ENCODE measurements at places on chromosomes 3 and 15.

DNA sequence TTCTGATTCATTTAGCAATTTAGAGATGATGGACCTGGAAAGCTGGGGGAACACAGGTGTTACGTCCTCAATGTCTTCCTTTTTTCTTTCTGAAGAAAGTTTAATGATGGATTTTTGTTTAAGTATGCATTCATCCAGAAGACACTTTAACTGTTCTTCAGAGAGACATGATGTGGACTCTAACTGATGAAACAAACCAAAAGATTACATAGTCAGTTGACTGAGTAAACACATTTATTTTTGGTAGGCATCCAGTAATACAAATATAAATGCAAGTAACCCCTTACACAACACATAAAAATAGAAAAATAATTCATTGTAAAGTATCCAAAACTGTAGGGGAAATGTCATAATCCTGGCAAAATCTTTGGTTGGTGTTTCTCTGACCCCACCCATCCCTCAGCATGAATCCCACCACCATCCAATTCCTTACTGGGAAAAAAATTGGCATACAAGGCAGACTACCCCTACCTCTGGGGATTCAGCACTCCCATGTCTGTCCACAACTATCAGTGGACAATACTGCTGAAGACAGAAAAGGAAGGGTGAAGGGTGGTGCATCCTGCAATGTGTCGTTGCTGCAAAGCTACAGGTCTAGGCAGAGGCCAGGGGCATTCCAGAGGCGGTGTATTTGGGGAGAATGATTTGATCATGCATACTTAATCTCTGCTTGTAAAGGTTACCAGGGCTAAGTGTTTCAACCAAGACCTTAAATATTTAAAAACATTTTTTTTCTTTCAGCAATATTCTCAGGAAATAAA is 37.4 kb downstream of the THBS1 start:
- DNase-seq, result no peak

DNA sequence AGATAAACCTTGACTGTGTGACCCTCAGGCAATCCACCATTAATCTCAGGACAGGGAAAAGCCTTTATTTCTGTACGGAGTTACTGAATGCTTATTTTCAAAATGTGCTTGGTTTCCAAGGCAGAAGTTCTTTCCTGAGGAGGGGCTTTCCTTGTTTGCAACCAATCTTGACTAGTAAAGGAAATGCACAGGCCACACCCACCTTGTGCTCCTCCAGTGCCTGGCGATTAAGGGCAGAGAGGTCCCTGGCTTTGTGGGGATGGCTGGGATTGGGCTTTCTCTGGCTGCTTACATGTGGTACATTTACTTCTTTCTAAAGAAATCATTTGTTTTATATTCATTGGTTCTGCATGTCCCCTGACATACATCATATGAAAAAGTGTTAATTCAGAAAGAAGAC is 47.8 kb downstream of the ZNF621 start:
- DNase-seq, result no peak

DNA sequence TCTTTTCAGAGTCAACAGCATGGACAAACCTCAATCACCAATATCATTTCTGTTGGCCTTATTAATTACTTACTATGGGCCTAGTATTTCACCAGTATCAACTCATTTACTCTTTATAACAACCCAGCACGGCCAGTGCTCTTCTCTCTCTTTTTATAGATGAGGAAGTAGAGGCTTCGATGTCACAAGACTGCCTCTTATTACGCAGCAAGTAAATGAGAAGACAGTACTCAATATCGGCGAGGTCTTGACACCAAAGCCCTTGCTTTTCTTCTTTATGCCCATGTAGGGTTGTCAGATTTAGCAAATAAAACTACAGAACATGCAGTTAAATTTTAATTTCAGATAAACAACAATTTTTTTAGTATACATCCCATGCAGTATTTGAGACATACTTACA is 99.0 kb upstream of the KCNMB2 start:
- no peak for DNase-seq

DNA sequence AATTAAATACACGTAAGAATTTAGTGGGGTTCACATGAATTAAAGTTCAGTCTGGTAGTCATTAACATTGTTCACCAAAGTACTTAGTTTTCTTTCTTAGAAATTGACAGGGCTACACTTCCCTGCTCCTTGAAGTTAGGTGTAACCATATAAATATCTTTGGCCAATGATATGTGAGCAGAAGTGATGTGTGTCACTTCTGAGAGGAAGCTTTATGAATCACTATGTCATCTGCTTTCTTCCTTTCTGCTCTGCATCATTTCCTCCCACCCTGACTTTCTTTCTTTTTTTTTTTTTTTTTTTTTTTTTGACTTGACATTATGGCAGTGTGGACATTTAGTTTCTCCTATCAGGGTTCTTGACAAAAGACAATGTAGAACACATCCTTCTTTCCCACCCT is 156.2 kb upstream of the COL8A1 start:
- no peak for DNase-seq

GRCh38 chr15:41401904-41402267 is 410 bp downstream of the NDUFAF1 start:
- DNase-seq, result no peak
